CD4-positive, alpha-beta T cell treated with Interleukin-6 for 4 hours (primary cell): ENCODE measurements at places on chromosomes 4 and X.

DNA sequence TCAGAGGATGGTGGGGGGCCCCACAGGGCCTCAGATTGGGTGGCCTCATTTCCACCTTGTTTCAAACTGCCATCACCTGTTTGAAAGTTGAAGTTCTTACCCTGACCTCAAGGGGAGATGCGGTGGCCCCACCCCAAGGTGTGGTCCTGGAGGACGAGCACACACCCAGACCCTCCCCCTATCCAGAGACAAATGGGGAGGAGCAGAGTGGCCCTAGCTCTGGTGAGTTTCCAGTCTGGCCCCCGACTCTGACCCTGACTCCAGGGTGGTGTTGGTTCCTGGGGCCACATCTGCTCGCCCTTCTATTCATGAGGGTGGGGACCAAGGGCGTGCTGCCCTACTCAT, 36.3 kb upstream of the ADRA2C start:
- DNase-seq, result no peak

GRCh38 chrX:7068939-7069367, 78.6 kb upstream of the STS start:
- peak; percentile 57 for DNase-seq

DNA sequence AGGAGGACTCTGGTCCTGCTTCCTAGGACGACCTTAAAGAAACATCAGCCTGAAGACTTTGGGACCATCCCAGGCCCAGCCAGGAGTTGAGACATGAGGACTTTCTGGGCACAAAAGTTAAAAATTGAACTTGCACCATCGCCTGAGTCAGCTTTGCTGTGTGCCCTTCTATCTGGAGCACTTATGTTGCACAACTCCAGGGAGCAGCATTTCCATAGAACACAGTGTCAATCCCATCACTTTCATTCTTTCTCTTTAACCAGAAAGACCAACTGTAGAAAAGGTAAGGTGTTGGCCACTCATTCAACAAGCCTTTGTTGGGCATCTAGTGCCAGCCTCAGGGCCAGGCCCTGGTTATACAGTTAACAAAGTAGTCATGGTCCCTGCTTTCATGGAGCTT, 8.6 kb upstream of the CLDN24 start:
- DNase-seq, result no peak

DNA sequence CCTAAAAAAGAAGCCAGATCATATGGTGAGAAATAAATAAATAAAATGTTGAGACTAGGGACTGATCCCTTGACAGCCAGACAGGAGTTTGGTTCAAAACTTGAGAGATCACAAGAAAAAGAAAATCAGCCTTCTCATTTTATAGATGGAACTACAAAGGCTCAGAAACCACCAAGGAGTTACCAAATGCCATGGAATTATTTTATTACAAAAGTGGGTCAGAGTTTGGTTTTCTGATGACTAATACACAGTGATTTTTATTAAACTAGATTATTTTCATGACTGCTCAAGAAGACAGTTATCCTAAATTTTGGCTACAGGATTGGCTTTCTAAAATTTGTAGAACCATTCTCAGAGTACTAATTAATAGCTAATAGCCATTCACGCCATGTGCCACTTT, 6.2 kb downstream of the CXCL1 start:
- DNase-seq, result no peak

- no peak for DNase-seq
Measured at GRCh38 chrX:38595801-38596200, 34.5 kb downstream of the TSPAN7 start.

DNA sequence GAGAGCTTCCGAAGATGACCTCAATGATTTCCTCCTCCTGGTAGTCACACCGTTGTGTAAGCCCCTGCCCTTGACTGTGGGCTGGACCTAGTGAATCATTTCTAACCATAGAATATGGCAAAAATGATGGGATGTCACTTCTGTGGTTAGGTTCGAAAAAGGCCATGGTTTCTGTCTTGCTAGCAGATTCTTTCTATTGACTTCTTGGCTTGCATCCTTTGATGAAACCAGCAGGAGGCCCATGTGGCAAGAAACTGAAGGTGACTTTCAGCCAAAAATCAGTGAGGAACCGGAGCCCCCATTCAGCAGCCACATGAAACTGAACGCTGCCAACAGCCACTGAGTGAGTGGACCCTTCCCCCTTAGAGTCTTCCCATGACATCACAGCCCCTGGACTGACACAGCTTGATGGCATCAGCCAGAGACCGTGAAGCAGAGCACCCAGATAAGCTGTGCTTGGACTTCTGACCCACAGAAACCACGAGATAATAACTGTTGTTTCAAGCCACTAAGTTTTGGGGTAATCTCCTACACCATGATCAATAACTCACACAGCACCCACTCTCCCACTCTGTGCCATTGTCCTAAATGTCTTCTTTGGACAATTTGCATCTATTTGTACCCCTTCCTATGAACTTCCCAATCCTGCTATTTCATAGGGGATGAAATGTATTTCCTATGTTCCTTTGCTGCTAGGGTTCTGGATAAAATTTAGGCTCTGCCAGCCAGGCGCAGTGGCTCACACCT, 148.0 kb upstream of the STX18 start:
- DNase-seq, result no peak

DNA sequence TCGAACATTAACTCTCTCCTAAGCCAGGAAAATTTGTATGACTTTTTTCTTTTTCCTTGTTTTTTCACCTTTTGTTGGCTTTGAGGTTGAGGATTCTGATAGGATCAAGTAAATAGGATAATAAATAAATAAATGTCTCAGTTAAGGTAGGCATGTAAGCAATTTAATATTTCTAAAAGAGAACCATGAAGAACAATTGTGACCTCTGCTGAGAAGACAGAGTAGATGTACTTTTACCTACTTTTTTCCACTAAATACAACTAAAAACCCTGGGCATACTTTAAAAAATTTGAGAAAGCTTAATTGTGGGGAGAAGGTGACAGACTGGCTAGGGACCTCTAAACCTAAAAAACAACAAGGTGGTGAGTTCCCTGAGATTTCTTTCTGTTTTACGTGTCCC, 31.6 kb upstream of the CLNK start:
- DNase-seq, result no peak

DNA sequence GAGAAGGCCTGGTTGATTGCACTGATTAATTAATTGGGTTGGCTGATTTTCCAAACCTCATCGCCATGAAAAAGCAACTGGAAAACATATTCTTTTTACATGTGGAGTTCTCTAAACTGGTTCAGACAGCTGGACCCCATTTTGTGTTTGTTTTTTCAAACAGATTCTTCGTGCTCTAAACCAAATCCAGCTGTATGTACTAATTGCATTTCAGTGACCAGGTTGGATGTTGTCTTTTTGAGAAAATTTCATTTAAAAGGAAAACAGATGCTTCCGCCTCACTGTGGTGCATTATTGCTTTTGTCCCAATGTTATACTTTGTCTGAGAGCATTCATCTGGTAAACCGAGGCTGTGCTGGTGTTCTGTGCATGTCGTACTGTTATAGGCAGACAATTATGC, 67.8 kb upstream of the LNX1 start:
- no peak for DNase-seq

DNA sequence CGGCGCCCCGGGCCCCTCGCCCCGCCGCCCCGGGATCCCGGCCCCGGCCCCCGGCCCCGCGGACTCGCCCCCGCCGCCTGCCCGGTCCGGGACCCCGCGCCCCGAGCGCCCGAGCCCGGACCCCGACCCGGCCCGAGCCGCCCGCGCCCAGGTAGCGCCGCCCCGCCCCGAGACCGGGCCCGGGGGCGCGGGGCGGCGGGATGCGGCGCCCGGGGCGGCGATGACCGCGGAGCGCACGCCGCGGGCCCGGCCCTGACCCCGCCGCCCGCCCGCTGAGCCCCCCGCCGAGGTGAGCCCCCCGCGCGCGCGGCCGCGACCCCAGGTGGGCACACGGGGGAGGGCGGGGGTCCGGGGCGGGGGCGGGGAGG, 224 bp downstream of the FGFRL1 start:
- DNase-seq, result no peak

GRCh38 chrX:18174971-18175370, 45.7 kb downstream of the BEND2 start:
- DNase-seq, result no peak

DNA sequence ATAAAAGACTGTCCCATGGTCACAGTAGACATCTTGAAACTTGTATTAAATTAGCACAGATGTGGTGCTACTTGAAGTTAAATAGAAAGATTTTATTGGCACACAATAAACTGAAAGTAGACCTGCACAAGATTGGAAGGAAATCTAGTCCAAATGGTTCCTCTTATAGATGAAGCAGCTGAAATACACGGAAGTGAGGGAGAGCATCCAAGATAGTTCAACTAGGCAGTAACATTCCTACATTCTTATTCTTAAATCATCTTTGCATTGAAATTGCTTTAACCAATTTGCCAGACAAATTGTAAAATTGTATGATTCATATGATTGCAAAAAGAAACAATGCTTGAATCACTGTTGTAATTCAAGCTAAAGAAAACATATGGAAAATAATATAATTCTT, 87.6 kb upstream of the VCX3B start:
- DNase-seq, result no peak

DNA sequence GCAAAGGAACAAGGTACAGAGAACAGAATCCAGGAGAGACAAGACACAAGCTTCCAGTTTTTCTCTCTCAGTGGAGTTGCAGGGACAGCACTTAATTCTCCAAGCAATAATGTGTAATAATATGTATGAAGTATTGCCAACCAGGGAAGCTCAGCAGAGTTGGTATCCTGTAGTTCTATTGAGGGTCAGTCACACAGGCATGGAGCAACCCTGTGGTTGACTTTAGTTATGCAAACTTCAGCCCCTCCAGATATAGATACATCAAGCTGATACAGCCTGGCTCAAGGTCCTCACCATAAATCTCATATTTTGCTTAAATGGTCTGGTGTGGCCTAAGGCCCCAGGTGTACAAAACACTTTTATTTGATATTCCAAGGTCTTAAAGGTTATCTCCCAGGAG, 248.6 kb upstream of the EPHA5 start:
- DNase-seq, result no peak

- DNase-seq, result no peak
Measured at GRCh38 chrX:13864264-13864663, 47.4 kb upstream of the GPM6B start.

GRCh38 chrX:44439242-44439794, 95.8 kb upstream of the EFHC2 start:
- no peak for DNase-seq

DNA sequence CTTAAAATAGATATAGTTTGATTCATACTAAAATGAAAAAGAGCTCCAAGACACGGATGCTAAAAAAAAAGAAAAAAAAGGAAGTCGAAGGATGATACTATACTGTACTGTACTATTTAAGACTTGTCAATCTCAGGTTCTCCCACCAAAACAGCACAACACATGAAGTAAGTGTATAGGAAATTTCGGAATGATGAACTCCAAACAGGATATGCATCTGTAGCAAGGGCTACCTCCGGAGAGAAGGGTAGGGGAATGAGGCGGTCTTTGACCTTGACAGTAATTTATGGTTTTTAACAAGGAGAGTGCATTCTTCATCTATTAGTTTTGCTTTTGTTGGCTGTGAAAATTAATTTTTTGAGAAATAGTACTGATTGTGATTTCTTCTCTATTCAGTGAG, 541 bp upstream of the FIP1L1 start:
- DNase-seq, result no peak

DNA sequence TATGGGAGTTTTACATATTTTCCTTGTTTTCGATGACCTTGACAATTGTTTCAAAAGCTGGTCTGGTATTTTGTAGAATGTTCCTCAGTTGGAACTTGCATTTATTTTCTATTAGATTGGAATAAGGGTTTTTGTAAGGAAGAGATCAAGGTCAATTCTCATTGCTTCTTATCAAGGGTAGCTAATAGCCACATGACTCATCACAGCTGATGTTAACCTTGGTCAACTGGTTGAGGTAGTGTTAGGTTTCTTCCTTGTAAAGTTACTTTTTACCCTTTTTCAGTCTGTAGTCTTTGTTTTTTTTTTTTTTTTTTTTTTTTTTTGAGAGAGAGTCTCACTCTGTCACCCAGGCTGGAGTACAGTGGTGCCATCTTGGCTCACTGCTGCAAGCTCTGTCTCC, 257.2 kb downstream of the SNCA start:
- no peak for DNase-seq

DNA sequence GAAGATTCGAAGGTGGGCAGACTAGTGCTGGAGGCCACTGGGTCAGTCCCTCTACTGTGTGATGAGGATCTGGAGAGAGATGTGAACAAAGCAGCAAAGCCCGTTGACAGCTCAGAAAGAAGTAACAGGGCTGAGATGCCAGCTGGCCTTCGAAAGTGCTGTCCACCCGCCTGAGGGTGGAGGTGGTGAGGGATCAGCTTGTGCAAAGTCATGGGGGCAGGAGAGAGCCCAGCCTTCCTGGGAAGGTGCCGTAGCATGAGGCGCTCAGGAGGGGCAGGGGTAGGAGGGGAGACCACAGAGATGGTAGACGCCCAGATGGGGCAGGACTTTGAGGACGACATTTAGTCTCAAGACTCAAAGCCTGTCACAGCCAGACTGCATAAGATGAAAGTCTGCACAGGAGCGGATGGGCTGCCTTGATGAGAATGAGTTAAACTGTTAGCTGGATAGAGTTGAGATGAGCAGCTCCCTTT, 19.7 kb downstream of the TBC1D14 start:
- no peak for DNase-seq

DNA sequence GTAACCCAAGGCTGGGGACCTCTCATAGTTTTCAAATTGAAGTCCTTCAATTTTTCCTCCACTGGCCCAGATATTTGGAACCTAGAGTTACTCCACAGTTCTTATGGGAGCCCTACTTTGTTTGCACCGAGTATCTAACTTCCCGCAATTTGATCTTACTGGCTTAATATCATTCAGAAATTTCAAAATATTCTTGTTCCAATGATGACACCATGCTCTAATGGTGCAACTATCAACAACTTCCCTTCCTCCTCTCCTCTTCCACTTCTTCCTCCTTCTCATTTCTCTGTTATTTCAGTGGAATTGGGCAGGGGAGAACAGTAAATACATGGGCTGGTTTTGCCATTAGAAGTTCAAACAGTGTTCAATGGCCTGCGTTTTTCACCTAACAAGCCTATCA, 20.2 kb downstream of the PDCL2 start:
- DNase-seq, result no peak

DNA sequence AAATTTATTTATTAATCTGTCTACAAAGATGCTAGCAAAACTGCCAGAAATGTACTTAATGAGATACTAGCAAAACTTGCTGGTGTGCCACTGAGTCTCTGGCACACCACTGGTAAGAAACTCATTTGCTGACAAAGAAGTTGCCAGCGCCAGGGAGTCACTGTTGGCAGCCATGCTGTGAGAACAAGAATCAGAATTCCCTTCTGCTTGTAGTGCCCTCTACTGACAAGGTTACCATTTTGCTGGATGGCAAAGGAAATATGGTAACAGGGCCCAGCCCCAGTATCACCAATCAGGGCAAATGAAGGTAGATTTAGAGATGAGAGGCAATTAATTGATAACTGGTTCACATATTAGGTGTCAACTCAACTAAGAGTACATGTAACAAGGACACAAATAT, 750.1 kb upstream of the ADGRL3 start:
- no peak for DNase-seq

GRCh38 chr4:712916-713632, 7.4 kb downstream of the PCGF3 start:
- DNase-seq, result no peak
